ENCODE measurements at places on chromosomes 3 and 15.

- DNase-seq: no peak
Measured at GRCh38 chr3:170976190-170976519, 50.4 kb downstream of the SLC2A2 start.

DNA sequence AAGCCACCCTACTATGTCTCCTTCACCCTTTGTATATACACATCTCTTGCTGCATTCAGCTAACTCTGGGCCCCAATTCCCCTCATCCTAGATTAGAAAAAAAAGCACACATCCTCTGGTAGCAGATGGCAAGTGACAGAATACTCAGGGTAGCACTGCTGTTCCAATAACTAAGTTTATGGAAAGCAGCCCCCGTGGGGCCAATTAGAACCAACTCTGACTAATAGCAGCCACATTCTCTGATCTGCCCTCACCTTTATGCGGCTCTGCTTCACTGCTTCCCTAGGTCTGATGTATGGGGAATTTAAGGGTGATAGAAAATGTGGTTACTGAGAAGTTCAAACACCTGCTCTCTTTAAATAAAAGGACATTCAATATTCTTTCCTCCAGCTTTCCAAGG lies 74.9 kb upstream of the SETMAR start:
- no peak for DNase-seq

- DNase-seq: no peak
Measured at GRCh38 chr3:44104668-44105321, 136.9 kb upstream of the TOPAZ1 start.

GRCh38 chr3:15064299-15064834 lies 748 bp downstream of the MRPS25 start:
- no peak for DNase-seq

- DNase-seq: no peak
Measured at GRCh38 chr3:183265834-183266417, 12.9 kb downstream of the B3GNT5 start.

- no peak for DNase-seq
Measured at GRCh38 chr3:7393944-7394605, 533.2 kb downstream of the GRM7 start.

DNA sequence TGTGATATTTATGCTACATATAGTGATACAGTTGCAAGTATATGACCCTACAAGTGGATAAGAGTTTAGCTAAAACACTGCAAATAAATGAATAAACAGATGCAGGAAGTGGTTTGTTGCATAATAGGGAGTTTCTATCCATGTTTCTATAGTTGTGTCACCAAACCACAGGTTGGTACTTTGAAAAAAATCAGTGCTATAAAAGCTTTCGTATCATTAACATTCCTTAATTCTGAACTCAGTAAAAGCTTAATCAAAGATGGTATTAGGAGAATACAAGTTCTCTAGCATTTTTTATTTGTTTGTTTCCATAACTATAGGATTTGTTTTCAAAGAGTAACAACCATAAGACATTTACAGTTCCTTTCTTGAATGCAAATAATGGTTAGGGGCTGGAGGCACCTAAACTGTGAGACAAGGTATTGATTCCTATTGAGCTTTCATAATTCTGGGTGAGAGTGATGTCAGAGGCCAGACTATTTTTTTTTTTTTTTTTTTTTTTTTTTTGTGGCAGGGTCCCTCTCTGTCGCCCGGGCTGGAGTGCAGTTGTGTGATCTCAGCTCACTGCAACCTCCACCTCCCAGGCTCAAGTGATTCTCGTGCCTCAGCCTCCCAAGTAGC lies 29.6 kb downstream of the CPOX start:
- no peak for DNase-seq

DNA sequence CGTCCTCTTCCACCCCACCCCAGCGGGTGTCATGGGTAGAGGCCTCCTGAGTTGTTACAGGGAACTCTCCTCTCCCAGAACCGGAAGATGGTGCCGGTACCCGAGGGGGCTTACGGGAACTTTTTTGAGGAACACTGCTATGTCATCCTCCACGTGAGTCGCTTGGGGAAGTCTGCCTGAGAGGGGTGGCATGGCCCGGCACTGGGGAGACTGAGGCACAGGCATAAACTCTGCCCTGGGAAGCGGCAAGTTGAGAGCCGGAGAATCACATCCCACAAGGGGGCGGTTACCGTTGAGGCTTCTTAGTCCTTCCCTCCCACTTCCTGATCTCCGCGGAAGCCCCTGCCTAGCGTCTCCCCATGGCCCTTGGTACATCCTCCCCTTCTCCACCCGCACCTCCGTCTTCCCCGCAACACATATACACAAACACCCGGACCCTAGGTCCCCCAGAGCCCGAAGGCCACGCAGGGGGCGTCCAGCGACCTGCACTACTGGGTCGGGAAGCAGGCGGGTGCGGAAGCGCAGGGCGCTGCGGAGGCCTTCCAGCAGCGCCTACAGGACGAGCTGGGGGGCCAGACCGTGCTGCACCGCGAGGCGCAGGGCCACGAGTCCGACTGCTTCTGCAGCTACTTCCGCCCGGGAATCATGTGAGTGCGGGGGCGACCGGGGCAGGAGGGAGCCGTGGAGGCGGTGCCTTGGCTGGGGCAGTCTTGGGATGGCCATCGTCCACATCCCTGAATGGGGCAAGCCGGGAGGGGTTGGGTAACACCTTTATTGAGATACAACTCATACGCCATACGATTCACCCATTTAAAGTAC lies 3.4 kb downstream of the VILL start:
- DNase-seq: peak; percentile 35

- DNase-seq: no peak
Measured at GRCh38 chr3:108882762-108883161, 60.2 kb downstream of the TRAT1 start.

- DNase-seq: no peak
Measured at GRCh38 chr3:185069037-185070030, 83.5 kb downstream of the C3orf70 start.

GRCh38 chr3:25461946-25462345 lies 33.9 kb downstream of the RARB start:
- DNase-seq: no peak

DNA sequence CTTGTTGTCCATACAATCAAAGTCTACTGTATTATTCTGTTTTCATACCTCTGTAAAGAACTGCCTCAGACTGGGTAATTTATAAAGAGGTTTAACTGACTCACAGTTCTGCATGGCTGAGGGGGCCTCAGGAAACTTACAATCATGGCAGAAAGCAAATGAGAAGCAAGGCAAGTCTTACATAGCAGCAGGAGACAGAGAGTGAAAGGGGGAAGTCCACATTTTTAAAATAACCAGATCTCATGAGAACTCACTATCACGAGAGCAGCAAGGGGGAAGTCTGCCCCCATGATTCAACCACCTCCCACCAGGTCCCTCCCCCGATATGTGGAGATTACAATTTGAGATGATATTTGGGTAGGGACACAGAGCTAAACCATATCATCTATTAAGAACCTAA lies 724.6 kb upstream of the CBLB start:
- DNase-seq: no peak

- no peak for DNase-seq
Measured at GRCh38 chr15:78004222-78004727, 73.2 kb downstream of the TBC1D2B start.

GRCh38 chr3:97957617-97958311 lies 14.5 kb downstream of the RIOX2 start:
- no peak for DNase-seq

- DNase-seq: no peak
Measured at GRCh38 chr3:163364717-163365116, 1713.6 kb downstream of the SI start.

DNA sequence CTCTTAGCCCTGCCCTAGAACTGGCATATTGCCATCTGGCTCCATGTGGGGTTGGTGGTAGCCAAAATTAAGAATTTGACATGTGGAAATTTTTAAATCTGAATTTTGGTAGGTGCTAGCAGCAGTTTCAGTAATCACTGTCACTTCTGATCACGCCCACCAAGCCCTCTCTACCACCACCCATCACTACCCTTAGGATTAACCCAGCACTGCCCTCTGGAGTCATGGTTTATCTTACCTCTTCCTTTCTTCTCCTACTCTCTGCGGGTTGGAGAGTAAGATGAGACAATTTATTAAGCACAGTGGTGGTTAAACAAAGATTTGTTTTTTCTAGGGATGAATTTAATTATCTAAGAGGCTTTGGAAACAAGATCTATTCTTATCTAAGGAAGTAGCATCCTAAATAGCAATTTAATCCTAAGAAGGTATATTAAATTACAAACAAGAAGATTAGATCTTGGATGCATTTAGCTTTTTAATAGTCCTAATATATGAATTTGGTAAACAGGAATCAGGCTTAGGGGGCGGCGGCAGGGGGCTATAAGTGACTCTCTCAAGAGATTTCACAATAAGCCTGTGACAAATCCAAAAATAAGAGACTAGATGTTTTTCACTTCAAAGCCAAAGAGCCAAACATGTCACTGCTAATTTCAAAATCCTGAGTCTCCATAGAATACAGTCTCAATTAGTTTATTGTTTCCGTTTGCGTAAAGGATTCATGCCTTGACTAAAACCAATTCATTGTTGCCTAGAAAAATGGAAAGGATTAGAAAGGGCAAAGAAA lies 498.4 kb upstream of the UBE2E2 start:
- DNase-seq: no peak
